ENCODE measurements at places on chromosomes 5 and 9.

- DNase-seq: peak; percentile 31
These were observed 107.9 kb downstream of the TRIO start for GRCh38 chr5:14250748-14251701.

GRCh38 chr9:19768798-19769197, 20.0 kb downstream of the SLC24A2 start:
- DNase-seq: no peak

- DNase-seq: no peak
These were observed 478.1 kb upstream of the NMUR2 start for GRCh38 chr5:152883066-152883775.

GRCh38 chr5:89276566-89277305, 393.8 kb upstream of the MEF2C start:
- DNase-seq: peak; percentile 30

GRCh38 chr5:81020478-81021167, 60.5 kb downstream of the RASGRF2 start:
- no peak for DNase-seq

- no peak for DNase-seq
These were observed 87.7 kb upstream of the LRRTM2 start for GRCh38 chr5:138962614-138963370.

DNA sequence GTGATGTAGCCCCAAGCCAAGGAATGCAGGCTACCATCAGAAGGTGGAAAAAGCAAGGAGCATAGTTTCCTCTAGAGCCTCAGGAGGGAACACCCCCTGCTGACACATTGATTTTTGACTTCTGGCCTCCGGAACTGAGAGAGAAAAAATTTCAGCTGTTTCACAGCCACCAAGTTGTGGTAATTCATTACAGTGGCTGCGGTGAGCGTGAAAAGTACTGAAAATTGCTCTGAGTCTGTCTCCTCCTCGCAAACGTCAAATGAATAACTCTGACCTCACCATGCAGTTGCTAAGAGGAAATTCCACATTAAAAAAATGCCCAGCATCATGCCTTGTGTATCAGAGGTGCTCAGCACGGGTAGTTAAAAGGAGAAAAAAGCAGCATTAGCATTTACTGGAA, 277.9 kb upstream of the MSX2 start:
- DNase-seq: no peak

GRCh38 chr5:150075806-150076205, 10.5 kb downstream of the CSF1R start:
- no peak for DNase-seq

DNA sequence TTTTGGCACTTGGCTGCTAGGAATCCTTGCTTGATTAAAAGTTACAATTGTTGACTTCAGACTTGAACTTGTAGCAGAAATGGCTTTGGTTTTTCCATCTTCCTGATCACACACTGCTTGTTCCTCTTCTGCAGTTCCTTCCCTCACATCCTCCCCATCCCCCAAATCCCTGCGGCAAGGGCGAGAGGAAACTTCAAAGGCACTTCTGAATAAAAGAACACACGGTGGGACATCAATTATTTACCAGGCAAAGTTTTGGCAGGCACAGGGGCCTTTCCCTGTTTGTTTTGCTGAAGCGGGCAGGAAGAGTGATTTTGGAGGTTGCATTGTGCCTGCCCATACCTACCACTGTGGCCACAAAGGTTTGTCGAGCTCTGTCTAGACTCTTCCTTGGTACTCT, 260.9 kb downstream of the KIF4B start:
- no peak for DNase-seq

- no peak for DNase-seq
These were observed 514 bp downstream of the FOXB2 start for GRCh38 chr9:77019926-77020412.

GRCh38 chr5:171524466-171524865, 105.0 kb downstream of the FGF18 start:
- DNase-seq: no peak

- no peak for DNase-seq
These were observed 66.0 kb downstream of the RAB3C start for GRCh38 chr5:58648846-58649245.

GRCh38 chr5:177508837-177509236, 789 bp downstream of the DOK3 start:
- peak; percentile 68 for DNase-seq

GRCh38 chr9:133115604-133116345, 5.3 kb downstream of the RALGDS start:
- DNase-seq: no peak

GRCh38 chr5:152404494-152404893, 585 bp downstream of the NMUR2 start:
- DNase-seq: no peak

GRCh38 chr9:79492092-79493009, 79.4 kb upstream of the TLE4 start:
- no peak for DNase-seq

GRCh38 chr5:180140079-180140554, 68.6 kb upstream of the RNF130 start:
- no peak for DNase-seq

- no peak for DNase-seq
These were observed 174.5 kb upstream of the MAP1B start for GRCh38 chr5:71932655-71933338.

DNA sequence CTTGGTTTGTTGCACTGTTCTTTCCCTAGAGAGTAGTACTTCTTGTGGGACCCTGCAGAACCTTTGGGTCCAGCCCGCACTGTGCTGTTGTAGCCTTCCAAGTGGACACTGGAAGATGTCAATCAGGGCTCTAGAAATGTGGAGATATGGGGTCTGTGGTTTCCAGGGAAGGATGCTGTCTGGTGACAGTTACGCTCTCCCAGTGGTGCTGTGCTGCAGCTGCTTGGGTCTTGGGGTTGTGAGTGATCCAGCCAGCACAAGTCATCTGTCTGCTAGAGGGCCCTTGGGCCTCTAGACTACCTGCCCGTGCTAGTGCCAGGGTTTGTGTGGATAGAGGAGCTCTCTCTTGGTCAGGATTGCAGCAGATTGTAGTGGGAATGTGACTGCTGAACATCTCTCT, 484.5 kb downstream of the DMAC1 start:
- DNase-seq: no peak

GRCh38 chr5:156329171-156329611, 2.2 kb downstream of the SGCD start:
- no peak for DNase-seq

GRCh38 chr5:31383734-31384133, 148.2 kb downstream of the DROSHA start:
- DNase-seq: no peak

DNA sequence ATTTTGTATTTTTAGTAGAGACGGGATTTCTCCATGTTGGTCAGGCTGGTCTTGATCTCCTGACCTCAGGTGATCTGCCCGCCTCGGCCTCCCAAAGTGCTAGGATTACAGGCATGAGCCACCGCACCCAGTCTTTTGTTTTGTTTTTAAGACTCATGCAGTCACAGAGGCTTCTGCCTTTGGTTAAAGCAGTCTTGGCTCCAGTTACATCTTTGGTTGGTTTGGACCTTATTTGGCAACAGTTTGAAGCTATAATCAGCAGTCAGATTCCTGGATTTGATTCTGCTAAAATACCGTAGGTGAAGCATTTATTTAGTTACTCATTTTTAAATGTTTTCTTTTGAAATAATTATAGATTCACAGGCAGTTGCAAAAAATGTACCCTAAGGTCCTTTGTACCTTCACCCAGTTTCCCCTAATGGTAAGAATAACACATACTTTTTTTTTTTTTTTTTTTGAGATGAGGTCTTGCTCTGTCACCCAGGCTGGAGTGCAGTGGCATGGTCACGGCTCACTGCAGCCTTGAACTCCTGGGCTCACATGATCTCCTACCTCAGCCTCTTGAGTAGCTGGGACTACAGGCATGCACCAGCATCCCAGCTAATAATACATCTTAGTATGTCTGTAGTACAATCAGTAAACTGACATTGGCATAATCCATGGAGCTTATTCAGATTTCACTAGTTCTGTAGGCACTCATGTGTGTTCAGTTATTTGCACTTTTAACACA, 15.7 kb downstream of the USP20 start:
- DNase-seq: no peak

DNA sequence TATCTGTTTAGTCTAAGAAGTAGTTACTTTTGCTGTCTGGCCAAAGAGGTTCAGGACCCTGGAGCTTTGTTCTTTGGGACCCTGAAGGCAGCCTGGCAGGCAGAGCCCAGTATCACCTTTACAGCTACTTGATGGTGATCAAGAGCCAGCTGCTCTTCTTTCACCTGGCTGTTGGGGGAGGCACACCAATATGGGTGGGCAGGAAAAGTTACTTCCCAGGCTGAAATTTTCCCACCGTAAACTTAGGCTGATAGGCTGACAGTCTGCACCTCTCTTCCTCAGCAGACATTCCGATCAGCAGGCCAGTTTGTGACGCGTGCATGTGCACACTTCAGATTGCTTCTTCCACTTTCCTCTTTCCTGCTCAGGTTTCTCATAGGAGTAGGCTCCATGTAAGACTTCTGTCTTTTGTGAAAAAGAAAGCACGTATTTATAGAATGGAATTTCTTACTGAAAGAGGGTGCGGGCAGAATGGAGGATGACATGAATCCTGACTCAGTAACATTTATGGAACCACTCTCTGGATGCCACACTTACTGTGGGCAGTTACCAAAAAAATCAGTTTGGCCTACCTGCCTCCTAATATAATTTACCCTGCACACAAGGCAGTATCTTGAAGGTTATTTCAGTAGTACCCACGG, 223.9 kb upstream of the DMRT1 start:
- DNase-seq: no peak

DNA sequence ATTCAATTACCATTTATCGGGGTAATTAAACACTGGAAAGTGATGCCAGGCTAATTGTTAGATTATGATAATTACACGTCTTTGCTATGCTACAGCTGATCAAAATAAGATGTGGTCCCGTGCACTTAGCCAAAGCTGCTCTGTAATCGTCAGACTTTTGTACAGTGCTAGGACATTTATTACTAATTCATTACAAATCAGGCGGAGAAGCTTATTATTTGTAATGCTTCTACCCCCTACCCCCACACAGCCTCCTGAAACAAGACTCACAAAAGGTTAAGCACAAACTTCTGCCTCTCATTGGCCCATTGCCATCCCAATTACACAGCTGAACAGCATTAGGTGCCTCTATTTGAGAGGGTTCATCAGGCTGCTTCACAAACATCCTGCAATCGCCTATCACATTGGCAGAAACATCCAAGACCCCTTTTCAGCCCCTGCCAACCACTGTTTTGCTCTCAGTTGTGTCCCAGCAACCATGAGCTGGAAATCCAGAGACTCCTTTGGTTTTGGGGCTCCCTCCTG, 232.7 kb downstream of the EFNA5 start:
- DNase-seq: no peak

GRCh38 chr9:113892861-113893491, 16.9 kb downstream of the ZNF618 start:
- DNase-seq: no peak

GRCh38 chr5:180623411-180623834, 26.0 kb downstream of the FLT4 start:
- no peak for DNase-seq

DNA sequence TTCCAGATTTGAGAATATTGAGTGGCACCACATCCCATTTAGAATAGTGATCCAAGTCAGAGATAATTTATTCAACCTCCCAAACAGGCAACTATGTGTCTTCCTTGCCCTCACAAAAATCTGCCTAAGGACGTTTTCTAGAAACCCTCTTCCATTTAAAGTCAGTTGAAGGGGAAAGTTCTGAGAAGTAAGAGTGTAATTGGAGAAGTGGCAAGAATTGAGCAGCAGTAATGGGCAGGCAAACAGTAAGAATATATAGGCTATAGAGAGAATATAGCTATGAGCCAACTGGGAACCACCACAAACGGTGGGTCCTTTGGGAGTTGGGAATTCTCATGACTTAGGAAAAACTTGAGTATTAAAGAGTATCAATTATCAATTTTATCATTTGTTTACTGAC, 31.1 kb upstream of the CETN3 start:
- DNase-seq: no peak

DNA sequence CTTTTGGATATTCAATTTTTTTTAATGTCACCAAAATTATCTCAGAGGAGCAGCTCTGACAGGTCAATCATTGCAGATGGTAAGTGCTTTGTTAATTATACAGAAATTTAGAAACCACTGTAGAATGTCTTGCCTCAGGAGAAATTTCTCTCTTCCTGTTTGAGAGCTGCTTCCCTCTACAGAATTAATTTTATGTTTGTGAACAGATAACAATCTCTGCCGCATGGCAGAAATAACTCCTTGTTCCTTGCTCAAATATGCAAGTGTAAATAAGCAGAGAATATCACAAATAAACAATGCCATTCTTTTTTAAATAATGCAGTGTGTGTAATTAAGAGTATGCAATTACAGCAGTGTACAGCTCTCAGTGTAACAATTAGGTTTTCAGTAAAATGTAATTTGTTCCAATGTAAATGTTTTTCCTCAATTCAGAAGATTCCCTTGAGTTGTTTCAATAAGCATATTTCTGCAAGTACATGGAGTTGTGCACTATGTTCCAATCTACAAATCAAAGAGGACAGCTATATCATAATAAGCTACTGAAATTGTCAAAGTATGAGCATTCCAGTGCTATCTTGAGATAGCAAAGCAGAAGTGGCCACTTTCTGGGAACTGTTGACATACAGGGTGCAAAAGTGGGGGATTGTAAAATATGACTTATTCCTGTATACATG, 1012.8 kb downstream of the MAT2B start:
- no peak for DNase-seq

GRCh38 chr9:131252120-131252519, 24.2 kb downstream of the FAM78A start:
- no peak for DNase-seq

DNA sequence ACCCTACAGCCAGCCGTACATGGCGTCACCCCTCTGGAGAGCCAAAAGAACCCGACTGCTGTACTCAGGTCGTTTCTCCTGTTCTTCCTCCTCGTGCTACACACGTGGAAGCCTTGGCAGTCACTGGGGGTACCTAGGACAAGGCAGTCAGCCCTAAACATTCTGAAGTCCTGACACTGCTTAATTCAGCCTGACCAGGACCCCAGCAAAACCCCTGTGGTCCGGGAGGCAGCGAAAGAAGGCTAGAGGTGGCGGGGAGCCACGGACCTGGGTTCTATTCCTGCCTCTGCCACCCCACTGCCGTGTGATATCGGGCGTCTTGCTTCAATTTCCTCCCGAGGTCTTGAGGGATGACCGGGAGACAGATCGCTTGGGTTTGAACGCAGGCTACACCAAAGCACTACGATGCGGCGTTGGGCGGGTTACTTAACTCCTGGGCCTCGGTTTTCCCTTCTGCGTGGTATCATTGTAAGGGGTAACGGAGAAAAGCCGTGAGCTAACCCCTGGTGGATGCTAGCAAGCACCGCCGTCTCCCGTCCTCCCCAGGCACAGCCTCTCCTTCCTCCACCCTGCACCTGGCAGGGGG, 429 bp upstream of the ARL10 start:
- DNase-seq: peak; percentile 9

DNA sequence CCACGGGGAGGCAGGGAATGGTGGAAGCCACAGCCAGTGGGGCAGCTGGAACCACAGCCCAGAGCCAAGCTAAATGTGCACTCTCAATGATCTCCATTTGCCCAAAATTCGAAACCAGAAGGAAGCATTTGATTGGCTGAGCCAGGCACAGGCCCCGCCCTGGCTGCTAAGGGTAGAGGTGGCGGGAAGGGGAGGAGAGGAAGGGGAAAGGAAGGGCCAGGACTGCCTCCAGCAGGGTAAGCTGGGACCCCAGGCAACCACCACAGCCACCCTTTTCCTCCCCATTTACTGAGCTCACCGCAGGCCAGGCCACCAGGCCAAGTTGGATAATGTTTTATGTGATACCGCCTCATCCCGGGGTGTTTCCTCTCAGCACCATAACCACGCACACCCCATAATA, 100.3 kb upstream of the RAPGEF1 start:
- DNase-seq: no peak

GRCh38 chr5:169115461-169116124, 185.3 kb downstream of the SLIT3 start:
- DNase-seq: no peak
